Endothelial cell of umbilical vein (primary cell): ENCODE measurements at places on chromosomes 12 and 14. TPM values are rescaled to one million over a fixed set of nuclear protein-coding genes. Genes with fewer than 3 reads are reported as not detected.

GRCh38 chr14:22976620-22977433 is 5.5 kb downstream of the AJUBA start:
- DNase-seq = peak; percentile 62

- DNase-seq = no peak
Measured at GRCh38 chr12:113359133-113359938, 949 bp downstream of the PLBD2 start.

DNA sequence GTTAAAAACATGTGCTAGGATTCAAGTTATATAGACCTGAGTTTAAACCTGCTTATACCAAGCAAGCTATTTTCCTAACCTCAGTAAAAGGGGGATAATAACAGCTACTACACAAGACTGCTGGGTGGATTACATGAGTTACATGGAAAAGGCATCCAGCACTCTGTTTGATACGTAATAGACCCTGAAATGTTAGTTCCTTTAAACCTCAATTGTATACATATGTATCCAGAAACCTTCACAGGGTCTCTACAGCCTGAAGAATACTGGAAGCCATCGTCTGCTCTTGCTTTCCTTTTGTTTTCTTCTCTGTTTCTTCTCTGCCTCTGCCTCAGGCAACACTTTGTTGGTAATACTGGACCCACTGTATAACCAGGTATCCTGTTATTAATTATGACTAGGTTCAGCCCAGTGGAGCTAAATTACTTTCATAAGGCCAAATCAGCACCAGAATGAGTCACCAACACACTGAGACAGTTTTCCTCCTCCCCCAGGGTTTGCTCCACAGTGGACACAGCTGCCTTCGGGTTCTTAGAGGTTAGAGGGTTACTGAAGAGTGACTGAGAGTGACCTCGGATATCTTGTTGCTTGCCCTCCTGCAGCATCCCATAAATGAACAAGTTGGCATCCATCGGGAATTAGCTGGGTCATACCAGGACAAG is 127.1 kb downstream of the CAPZA3 start:
- no peak for DNase-seq

- DNase-seq = peak; percentile 22
Measured at GRCh38 chr12:75289753-75290152, 40.4 kb downstream of the CAPS2 start.

GRCh38 chr12:131840643-131841416 is 12.6 kb downstream of the MMP17 start:
- no peak for DNase-seq

- DNase-seq = no peak
Measured at GRCh38 chr12:47931187-47931586, 26.4 kb upstream of the VDR start.

- DNase-seq = peak; percentile 4
Measured at GRCh38 chr12:5166976-5167375, 123.3 kb downstream of the KCNA5 start.

DNA sequence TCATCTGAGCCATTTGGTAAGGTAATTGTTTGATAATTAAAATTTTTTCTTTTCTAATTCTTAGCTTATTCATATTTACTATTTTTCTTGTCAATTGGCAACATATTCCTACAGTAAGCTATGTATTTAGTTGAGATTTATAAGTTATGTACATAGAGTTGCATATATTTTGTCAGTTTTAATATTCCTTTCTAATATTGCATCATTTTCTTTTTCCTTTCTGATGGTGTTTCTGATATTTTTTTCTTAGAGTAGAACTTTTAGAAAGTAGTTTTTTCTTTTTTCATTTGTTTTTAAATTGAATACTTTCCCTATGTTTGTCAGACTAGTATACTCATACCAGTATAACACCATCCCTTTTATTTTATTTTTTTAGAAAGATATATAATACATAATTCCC is 131.3 kb downstream of the TTC6 start:
- no peak for DNase-seq

GRCh38 chr12:89709995-89710872 is 1.6 kb upstream of the ATP2B1 start:
- no peak for DNase-seq

DNA sequence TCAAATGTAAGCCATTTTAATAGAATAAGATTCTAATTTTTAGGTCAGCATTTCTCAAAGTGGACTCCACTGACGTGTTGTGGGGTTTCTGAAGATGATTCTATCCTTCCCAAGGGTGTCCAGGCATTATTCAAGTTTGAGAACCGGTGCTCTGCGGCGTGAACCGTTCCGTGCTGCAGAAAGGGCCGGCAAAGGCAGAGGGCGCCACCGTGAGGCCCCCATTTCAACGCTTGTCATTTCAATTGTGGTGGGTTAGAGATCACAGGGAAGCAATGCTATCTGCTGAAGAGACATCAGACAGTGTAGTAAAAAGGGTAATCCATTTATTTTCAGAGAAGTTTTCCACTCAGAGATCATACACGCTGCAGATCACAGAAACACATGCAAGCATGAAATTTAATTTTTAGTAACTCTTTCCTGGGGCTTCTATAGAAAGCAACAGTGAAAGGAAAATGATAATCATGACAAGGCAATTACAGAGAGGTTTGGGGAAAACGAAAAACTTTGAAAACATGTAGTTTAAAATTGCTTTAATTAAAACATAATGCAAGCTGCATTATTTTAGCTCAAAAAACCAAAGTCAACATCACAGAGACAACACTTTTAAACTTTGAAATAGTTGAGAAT is 201.7 kb downstream of the EXOC5 start:
- DNase-seq = peak; percentile 37

DNA sequence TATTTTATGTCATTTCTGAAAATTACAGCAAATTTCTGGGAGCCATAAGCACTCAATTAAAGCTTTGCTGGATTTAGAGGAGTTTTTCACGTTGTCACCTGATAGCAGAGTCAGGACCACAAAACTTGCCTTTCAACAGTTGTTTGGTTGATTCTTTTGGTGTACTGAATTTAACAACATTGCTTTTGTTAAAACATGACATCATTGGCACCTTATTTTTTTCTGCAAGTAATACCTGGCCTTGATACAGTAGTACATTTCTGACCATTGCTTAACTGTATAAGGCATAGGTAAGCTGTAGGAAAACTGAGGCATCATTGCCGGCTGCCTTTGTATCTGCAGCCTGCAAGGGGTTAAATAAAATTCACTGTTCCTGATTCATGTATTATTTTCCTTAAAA is 4.5 kb upstream of the BCL11B start:
- DNase-seq = no peak

DNA sequence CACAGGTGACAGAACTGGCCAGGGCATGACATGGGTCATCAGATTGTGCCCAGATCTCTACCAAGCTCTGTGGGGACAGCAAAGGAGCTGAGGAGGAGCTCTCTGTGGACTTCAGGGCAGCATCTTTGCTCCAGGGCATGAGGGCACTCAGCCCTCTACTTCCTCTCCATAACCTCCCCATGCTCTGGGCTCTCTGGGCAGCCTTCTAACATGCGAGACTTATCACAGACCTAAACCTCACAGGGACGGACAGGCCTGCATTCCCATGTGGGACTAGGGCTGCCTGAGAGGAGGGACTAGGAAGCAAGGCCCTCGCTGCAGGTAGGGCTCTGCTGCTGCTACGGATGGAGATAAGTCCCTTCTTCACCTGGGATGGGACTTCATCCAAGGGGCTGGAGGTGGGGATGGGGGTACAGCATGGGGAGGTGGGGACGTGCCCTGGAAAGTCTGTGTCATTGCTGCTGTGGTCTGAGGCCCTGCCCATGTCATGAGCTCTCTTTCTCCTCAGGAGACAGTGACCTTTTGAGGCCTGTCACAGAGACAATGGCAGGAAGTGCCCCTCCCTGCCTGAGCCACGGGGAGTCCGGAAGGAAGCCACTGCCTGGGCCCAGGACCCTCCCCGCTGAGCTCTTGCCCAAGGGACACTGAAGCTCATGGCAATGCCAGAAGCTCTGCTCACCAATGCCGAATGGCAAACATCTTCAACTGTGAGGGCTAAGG is 44.1 kb downstream of the PITPNM2 start:
- peak; percentile 5 for DNase-seq

DNA sequence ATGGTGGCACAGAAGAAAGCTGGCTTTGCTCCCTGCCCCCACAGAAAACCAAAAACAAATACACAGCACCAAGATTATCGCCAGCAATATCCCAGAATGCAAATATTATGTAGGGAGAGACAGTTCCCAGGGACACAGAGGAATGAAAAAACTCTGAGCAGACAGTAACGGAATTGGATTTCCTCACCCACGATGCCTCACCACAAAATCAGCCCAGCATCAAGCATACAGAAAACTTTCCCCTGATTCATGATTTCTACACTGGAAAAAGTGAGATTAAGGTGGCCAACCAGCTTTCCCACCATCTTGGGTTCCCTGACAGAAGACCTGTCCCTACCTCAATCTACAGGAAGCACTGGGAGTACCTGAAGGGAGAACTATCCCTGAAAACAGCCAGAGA is 36.6 kb downstream of the PARP11 start:
- no peak for DNase-seq

DNA sequence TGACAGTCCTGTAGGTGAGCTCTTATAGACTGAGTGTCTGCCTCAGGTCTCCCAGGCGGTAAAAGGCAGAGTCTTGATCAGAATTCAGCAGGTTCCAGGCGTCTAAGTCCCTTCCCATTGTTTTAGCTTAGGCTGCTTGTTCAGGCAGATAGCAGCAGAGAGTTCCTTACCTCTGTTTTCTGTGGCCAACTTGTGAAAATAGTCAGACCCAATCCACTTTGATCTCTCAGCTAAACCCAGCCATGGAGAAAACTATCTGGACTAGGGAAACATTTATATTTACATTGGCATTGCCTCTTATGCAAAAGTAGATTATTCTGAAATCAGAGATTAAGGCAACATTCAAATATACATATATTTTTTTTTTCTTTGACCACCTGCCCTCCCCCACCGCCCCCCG is 21.4 kb downstream of the CCDC62 start:
- DNase-seq = no peak

- no peak for DNase-seq
Measured at GRCh38 chr14:75854111-75854799, 127.5 kb downstream of the TGFB3 start.

The PSMA6 gene
- total RNA-seq = 195 and 197 TPM in 2 replicates

The LGR5 gene
- total RNA-seq = not detected in 2 replicates

The SLC10A1 gene
- not detected in 2 replicates for total RNA-seq

The SRP54 gene
- total RNA-seq = 60.7 and 63.7 TPM in 2 replicates
